ENCODE measurements at places on chromosomes 2 and 18.

GRCh38 chr2:23658466-23658942, 268.4 kb downstream of the ATAD2B start:
- DNase-seq, result no peak

GRCh38 chr2:57726294-57726693, 320.3 kb upstream of the VRK2 start:
- no peak for DNase-seq

GRCh38 chr18:26044807-26045206, 45.6 kb downstream of the SS18 start:
- DNase-seq, result no peak

DNA sequence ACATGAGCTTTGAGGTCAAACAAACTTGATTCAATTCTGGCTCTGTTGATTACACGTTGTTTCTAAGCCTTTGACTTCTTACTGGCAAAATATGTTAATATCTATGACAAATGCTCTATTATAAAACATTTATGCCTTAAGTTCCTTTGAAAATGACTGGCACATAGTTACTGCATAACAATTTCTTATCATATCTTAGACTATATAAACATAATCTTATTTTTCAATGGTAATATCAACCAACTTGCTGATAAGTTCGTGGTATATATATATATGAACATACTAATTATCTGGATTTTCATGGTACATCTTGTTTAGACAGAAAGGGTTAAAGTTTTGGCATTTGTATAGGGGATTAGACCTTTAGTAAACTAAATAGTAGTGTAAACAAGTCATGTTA, 645.6 kb upstream of the ZNF804A start:
- no peak for DNase-seq

- no peak for DNase-seq
These were observed 20.0 kb downstream of the SMC6 start for GRCh38 chr2:17733599-17733998.

DNA sequence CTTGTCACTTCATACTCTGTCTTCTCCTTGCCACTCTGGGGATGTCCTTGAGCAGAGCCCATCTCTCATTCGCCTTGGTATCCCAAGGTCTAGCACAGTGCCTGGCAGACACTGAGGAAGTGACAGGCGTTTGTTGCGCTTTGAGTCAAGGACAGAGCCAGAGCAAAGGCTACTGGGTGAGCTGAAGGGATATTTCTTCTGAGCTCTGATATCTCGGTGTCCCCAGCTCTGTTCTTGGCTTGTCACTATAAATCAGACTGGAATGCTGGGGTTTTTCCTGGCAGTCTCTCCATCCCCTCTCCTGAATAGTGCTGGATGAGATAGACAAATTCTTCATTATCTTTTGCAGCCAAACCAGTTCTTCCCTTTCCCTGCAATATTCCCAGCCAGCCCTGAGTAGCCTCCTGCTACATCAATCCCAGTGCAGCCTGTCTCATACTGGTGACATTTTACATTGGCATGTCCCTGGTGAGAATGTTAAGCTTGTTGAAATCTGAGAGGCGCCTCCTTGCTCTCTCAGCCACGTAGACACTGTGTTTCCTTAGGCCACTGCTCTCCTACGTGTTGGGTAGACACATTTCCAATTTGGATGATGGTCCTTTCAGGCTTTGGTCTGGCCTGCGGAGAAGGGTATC, 61.7 kb downstream of the CTIF start:
- DNase-seq, result no peak

- DNase-seq, result no peak
These were observed 230.5 kb downstream of the ETAA1 start for GRCh38 chr2:67627456-67628207.

DNA sequence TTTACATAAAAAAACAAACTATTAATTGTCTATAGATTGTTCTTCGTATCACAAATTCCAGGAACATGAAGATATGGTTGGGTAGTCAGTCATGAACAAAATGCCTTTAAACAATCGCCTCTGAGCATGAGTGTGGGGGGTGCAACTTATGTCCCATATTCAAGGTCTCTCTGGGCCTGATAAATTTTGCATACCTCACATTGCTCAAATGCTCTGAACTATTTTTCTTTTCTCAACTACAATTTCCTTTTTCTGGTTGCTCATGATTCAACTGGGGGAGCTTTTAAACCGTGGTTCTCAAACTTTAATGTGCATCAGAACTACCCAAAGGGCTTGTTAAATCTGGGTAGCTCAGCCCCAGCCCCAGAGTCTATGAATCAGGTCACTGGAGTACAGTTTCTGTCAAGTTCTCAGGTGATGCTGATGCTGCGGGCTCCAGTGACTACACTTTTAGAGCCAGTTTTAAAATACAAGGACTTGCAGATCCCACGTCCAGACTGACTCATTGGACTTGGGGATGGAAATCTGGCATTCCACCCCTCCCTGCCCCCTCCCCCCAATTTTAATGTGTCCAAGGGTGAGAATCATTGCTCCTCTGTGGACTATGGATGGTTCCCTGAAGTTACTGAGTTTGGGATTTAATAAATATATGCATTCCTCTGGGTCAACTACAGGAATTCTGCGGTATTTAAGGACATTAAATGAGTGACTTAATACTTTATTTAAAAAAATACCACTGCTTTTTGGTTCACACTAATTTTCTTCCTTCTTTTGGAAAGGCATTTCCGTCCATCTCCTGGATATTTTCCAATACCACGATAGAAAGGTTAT, 1.5 kb upstream of the GPD2 start:
- no peak for DNase-seq

DNA sequence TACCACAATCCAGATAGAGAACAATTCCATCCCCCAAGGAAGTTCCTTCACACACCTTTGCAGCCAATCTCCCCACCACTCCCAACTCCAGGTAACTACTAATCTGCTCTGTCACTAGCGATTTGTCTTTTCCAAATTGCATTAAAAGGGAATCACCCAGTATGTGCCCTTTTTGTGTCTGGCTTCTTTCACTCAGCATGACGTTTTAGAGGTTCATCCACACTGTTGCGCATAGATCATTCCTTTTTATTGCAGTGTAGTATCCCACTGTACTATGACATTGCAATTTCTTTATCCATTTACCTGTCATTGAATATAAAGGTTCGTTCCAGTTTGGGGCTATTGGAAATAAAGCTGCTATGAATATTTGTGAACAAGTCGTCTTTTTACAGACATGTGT, 31.6 kb downstream of the TNS1 start:
- no peak for DNase-seq

GRCh38 chr18:68604256-68604655, 110.7 kb downstream of the TMX3 start:
- DNase-seq, result no peak

DNA sequence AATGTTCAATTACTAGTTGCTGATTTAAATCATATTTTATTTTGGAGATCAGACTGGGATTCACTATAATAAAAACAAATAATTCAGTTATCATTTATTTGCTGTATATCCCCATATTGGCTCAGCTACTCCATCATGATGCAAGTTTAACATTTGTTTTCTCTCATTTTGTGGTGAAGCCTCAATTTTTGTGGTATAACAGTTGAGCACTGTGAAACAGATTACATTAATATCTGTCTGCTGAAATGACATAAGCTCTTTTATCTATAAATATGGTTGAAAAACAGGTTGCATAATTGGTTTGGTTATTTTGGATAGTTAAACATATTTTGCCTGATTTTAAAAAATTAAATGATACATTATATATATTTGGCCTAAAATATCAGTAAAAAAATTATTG, 67.7 kb downstream of the DPP4 start:
- DNase-seq, result no peak

- DNase-seq, result no peak
These were observed 11.1 kb downstream of the CLEC4F start for GRCh38 chr2:70808983-70809958.

GRCh38 chr2:144702051-144702450, 182.1 kb upstream of the ZEB2 start:
- peak; percentile 59 for DNase-seq

GRCh38 chr18:50356036-50356945, 18.6 kb upstream of the SKA1 start:
- DNase-seq, result peak; percentile 79

- DNase-seq, result no peak
These were observed 7.9 kb downstream of the PMAIP1 start for GRCh38 chr18:59907660-59908059.

- no peak for DNase-seq
These were observed 1140.6 kb upstream of the LRRTM1 start for GRCh38 chr2:81445176-81445575.

DNA sequence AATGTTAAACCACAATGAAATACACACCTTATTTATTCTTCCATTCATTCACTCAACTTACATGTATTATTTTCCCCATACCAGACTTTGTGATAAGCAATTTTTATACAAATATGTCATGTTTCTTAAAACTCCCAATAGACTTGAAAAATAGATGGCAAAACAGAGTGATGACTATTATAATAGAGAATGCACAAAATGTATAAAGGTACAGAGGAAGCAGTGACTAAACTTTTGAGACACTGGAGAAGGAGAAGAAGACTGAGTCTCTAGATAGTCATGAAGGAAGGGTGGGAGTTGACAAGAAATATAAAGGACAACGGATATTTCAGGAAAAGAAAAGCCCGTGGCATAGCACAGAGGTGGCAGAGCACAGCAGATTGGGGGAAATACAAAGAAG, 198.1 kb upstream of the SLC39A10 start:
- no peak for DNase-seq

DNA sequence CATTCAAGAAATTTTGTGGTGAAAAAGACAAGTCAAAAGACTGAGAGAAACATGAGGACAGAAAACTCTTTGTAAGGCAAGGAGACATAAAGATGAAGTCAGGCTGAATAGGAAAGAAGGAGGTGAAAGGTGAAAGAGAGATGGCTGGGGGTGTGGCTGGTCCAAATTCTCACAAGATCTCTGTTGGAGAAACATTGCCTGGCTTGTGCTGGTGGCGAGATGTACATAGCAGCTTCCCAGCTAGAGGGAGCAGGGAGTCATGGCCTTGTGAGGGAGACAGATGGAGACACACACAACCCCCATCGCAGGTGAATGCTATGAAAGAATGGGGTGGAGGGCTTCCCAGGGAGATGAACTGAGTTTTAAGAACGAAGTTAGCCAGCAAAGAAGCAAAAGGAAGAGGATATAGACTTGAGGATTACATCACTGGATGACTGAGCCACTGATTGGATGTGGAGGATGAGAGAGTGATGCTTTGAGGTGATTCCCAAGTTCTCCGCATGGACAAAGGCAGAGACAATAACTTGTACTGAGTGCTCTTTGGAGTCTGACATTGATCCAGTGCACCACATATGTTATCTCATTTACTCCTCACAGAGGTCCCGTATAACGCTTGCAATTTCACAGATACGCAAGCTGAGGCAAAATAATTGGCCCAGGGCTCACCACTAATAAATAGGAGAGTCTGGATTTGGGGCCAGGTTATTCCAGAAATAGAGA, 3.7 kb upstream of the EMX1 start:
- DNase-seq, result no peak

DNA sequence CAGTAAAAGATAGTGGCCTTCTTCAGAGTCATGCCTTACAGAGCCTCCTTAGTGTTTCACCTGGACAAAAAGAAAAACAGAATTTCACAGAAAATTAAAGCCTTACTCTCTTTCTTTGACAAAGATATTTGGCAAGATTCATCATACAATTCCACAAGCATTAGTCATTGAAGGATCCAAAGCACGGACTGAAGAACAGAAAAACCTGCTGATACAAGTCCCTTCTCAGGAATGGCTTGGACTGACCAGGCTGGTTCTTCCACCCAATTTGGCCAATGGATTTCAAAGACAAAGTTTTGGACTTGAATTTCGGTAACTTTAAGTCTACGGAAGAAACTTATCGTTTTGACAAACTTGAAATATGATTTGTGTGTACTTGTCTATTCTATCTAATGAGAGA, 39.1 kb upstream of the GALNT3 start:
- DNase-seq, result no peak

DNA sequence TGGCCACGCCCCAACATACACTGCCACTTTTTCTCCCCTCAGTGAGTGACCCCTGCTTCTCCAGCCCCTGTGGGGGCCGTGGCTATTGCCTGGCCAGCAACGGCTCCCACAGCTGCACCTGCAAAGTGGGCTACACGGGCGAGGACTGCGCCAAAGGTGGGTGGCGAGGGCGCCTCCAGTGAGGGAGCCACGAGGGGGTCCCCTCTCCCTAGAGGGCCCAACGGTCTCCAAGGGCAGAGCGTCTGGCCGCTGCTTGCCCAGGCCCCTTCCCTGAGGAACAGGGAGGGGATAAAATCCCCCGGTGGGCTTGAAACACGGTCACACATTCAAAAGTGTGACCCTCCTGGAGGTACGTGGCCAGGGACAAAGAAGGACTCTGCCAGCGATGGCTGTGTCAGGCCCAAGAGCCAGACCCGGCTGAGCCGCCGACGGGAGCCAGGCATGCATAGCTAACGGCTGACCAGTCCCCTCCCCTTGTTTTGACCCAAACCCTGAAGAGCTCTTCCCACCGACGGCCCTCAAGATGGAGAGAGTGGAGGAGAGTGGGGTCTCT, 37.2 kb downstream of the MTERF4 start:
- no peak for DNase-seq

GRCh38 chr2:48135797-48136196, 229.5 kb upstream of the FBXO11 start:
- no peak for DNase-seq

GRCh38 chr2:74147727-74148456, at the start of gene BOLA3:
BOLA3 (minus strand) TSS chr2:74147912; CDS start chr2:74147874, 38 bp downstream.
- DNase-seq, result peak; percentile 81

GRCh38 chr2:171531291-171531690, 9.0 kb downstream of the CYBRD1 start:
- DNase-seq, result no peak

GRCh38 chr2:20611077-20611843, 39.6 kb downstream of the HS1BP3 start:
- no peak for DNase-seq

- DNase-seq, result no peak
These were observed 52.3 kb downstream of the ARHGAP28 start for GRCh38 chr18:6781796-6782195.

- DNase-seq, result no peak
These were observed 47.2 kb downstream of the HIBCH start for GRCh38 chr2:190272457-190272842.

DNA sequence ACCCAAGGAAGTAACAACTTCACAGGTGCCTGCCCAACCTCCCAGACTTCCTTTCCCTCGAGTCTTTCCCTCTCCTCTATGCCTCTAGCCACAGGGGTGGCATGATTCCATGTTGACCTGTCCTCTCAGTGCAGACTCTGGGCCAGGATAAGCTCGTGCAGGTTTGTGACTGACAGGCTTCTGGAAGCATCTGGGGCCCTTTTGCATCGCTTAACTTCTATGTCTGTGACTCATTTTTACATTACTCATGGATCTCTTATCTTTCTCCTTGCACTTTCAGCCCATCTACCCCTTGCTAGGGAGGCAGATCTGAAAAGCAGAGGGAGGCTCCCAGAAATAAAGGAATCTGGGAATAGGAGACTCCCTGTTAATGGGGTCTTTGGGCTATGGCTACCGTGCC, 98.5 kb upstream of the RIOK3 start:
- no peak for DNase-seq

Data from AML-193 (cell line).